ENCODE measurements at places on chromosomes 2 and 18.

DNA sequence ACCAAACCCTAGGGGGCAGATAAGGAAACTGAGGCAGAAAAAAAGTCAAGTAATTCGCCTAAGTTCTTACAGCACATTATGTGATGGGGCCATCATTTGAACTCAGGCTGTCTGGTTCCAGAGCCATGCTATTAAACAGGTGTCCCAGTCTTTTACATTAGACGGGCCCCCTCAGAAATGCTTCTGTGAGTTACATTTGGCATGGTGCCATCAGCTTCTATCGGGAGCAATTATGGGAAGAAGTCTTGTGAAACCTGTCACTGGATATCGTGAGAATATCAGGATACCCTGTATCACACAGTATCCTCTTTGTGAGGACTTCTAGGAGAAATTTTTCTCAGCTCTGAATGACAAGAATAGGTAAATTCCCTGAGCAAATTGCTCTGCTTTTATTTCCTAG lies 143.7 kb upstream of the NOSTRIN start:
- no peak for DNase-seq

DNA sequence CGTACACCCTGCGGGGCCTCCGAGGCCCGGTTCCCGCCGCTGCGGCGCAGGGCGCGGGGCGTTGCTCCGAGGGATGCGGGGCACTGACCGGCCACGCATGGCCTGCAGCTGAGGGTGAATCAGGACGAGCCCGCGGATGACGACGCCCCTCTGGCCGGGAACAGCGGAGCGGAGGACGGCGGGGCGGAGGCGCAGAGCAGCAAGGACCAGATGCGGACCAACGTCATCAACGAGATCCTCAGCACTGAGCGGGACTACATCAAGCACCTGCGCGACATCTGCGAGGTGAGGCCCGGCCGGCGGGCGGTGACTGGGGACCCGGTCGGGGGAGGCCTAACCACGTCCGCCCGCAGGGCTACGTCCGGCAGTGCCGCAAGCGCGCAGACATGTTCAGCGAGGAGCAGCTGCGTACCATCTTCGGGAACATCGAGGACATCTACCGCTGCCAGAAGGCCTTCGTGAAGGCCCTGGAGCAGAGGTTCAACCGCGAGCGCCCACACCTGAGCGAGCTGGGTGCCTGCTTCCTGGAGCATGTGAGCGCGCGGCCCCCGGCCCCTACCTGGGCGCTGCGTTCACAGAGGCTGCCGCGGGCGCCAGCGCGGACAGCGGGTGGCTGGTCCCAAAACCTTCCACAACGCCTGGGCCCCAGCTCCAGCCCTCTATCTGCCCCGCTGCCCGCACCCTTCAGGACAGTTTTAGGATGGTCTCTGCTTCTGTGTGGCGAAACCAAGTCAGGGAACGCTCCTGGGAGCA lies 53.2 kb downstream of the FAM168B start:
- DNase-seq = no peak

- DNase-seq = no peak
These were observed 115.2 kb downstream of the TPO start for GRCh38 chr2:1528273-1529064.

DNA sequence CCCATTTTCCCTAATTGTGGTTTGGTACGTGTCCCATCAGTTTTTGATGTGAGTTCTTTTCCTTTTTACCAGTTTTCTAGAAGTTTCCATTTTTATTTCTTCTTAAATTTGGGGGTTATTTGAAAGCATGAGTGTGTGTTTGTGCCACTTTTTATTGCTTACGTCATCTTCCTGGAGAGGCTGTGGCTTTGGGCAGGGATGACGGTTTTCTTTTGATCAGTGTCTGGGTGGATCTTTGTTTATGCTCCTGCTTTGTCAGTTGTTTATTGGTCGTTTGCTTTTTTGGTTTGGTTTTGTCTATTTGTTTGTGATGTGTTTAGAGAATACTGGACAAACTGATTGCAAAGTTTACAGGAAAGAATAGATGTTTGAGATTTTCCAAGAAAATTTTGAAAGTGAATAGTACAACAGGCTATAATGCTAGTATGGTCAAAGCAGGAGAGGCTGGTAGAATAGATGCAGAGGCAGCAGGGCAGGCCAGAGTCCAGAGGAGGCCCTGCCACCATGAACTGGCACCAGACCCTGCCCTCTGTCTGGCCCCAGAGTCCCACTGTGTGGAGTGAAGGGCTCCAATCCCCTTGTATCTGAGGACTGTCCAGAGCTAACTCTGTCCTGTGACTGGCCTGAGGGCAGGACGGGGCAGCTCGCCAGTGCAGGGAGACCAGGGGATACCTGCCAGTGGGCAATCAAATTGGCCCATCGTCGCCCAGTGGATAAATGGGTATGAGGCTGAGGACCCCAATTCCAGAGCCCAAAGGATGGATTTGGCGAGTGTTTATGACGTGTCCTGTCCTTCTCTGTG lies 23.4 kb upstream of the SNED1 start:
- no peak for DNase-seq

DNA sequence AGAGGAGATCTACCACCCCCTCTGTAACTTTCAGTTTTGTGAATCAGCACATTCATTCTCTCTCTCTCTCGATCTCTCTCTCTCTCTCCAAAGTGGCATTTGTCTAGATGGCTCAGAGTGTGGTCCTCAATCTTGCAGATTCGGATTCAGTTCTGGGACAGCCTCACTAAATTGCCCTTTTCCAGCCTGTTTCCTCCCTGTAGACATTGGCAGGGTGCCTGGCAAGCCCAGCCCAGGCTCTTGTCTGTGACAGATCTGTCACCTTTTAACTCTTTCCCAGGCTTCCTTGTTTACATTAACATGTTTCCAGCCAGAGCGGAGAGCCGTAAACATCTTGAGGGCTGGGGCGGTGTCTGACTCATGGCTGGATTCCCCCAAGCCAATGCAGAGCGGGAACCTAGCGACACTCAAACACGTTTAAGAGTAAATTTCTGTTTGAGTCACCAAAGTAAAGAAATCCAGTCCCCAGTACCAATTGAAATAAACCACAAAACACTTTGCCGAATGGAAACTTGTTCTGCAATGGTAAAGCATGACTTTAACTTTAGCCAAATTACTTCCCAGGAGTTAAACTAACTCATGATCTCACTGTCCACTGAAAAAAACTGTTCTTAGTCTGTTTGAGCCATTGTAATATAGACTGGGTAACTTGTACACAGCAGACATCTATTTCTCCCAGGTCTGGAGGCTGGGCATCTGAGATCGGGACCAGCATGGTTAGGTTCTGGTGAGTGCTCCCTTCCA lies 6.6 kb upstream of the CYP27C1 start:
- peak; percentile 54 for DNase-seq

DNA sequence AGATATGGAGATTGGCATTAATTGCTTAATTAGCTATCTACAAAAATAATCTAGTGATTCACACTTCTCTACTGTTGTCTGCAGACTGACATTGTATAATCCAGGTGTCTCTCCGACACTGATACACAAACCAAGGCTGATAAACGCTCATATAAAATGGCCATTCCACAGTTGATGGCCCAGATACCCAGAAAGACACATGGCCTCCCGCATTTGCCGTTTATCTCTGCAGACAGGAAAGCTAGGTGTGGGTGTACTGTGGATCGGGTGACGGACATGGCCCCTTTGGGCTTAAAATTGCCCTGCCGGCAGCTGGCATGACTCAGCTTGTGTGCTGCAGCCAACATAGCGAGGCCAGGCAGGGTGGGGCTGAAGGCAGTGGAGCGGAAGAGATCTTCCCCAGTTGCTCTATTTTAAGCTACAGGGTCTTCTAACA lies 18.5 kb downstream of the PMAIP1 start:
- DNase-seq = no peak

DNA sequence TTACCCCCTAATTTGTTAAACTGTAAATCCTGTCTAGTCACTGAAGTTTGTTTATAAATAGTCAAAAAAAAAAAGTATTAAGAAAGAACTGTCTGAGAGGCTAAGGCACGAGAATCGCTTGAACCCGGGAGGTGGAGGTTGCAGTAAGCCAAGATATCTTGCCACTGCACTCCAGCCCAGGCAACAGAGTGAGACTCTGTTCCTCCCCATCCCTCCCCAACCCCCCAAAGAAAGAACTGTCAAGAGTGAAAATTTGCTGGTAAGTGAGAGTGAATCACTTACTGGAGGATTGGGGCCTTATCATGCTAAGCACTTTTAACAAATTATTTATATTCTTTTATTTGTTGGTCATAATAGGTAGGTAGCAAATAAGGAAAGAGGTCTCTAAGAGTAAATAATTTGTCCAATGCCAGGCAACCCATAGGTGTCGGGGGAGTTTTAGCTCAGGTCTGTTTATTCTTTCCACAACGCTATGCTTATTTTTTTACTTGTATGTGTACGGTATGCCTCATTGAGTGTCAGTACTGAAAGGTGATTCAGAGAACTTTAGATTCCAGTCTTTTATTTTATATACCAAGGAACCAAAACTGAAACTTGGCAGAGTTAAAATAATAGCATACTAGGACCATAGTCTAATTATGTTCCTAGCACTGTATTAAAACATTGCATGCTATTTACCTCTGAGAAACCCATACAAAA lies 2.5 kb downstream of the TAF4B start:
- DNase-seq = no peak

GRCh38 chr2:26650713-26651469 lies 9.7 kb upstream of the CIB4 start:
- no peak for DNase-seq

GRCh38 chr2:160906878-160907277 lies 253.3 kb upstream of the TANK start:
- no peak for DNase-seq

- DNase-seq = no peak
These were observed 726 bp upstream of the SS18 start for GRCh38 chr18:26091047-26091630.

- no peak for DNase-seq
These were observed 79.1 kb upstream of the DLX2 start for GRCh38 chr2:172181840-172182239.

DNA sequence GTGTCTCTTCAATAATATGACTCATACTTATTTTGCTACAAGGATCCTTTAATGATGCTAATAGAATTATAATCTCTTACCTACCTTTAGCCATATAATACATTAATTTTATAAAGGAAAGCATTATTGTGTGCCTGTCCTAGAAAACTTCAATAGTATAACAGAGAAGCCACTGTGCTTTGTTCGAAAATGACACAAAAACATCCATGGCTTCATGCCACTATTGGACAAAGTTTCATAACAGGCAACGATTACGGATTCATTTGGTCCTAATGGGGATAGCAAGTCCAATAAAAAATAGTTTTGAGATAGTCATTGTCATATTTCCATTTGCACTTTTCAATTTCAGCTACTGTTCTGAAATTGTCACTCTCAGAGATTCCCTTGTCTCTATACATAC lies 52.5 kb upstream of the CCDC150 start:
- no peak for DNase-seq

DNA sequence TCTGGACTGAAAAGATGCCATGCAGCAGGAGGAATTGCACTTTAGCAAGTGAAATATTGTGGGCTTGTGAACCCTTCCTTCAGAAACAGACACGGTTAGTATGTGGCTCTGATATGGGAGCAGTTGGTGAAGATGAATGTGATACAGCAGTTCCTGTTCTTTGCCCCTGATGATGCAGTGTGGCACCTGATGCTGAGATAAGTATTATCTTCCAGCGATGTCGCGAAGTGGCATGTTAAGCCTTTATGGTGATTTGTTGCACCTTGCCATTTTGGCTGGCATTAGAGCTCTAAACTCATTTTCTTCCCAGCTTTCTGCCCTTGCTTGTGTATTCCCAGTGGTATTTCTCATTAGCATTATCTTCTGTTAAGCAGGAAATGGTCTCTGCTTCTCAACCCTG lies 441.6 kb upstream of the RAB12 start:
- DNase-seq = no peak

- DNase-seq = no peak
These were observed 10.4 kb downstream of the ADCY3 start for GRCh38 chr2:24909555-24910177.

- no peak for DNase-seq
These were observed 1404.9 kb upstream of the SLC39A10 start for GRCh38 chr2:194252127-194252526.

DNA sequence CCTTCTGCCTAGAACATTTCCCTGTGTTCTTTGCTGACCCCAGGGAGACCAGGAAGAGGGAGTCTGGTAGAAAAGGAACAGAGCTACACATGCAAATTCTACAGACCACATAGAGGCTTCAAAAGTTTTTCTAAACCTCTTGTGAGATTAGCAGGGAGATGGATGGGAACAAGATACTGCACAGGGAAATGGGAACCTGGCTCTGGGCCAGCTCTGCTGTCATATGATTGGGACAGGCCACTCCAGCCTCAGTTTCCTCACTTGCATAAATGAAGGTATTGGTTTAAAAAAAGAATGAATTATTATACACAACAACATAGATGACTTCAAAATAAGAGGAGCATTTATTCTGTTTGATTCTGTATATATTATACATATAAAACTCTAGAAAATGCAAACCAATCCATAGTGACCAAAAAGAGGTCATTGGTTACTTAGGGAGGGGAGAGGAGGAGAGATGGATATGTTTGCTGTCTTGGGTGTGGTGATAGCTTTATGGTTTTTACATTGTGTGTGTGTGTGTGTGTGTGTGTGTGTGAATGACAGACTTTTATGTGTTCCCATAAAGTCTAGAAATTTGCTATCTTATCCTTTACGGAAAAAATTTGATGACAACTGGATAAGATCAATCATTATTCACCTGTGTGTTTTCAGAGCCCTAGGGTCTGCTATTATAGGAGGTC lies 115.5 kb downstream of the MGAT5 start:
- DNase-seq = no peak

GRCh38 chr2:12688091-12688490 lies 28.6 kb upstream of the TRIB2 start:
- no peak for DNase-seq

DNA sequence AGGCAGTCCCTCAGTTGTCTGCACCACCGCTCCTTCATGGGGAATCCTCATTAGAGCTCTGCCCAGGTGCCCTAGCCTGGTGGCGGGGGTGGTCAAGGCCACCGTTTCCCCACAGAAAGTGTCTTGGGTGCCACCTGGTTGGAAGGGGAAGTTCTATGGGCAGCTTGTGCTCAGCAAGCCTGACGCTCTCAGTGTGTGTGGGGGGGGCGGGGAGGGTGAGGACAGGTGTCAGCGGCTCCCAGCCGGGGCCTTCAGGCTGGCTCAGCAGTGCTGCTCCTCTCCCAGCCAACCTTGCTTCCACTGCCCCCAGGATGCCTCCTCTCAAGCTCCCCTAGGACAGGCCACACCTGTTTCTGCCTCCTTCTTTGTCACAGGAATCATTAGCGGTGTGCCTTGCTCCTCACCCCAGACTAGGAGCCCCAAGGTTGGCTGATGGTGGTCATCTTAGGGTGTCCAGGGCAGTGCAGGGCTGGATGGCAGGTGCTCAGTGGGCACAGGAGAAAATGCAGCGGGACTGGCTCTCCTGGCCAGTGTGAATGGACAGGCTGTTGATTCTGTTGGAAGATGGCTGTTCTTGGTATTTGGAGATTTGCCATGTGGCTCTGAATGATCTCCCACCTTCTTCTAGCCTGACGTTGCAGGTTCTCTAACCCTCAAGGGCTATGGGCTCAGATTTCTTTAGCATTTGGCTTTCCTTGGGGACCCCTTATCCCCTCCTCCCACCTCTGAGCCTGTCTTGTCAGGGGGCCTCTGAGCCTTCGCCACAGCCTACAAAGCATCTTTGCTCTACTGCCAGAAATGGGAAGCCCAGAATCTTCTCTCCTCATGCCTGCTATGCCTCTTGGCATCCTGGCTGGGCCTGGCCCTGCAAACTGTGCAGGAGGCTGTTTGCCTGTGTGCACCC lies 185.8 kb upstream of the HS6ST1 start:
- DNase-seq = no peak

GRCh38 chr2:231765496-231765929 lies 15.6 kb downstream of the PDE6D start:
- no peak for DNase-seq
